ENCODE measurements at places on chromosomes 1 and 21.
A peak's percentile ranks its signal among the peaks of the same experiment; 100 is the strongest.

GRCh38 chr1:165897326-165898303, 70.2 kb downstream of the UCK2 start:
- DNase-seq, result no peak

GRCh38 chr1:181485287-181486097, 2.2 kb downstream of the CACNA1E start:
- peak; percentile 45 for DNase-seq

DNA sequence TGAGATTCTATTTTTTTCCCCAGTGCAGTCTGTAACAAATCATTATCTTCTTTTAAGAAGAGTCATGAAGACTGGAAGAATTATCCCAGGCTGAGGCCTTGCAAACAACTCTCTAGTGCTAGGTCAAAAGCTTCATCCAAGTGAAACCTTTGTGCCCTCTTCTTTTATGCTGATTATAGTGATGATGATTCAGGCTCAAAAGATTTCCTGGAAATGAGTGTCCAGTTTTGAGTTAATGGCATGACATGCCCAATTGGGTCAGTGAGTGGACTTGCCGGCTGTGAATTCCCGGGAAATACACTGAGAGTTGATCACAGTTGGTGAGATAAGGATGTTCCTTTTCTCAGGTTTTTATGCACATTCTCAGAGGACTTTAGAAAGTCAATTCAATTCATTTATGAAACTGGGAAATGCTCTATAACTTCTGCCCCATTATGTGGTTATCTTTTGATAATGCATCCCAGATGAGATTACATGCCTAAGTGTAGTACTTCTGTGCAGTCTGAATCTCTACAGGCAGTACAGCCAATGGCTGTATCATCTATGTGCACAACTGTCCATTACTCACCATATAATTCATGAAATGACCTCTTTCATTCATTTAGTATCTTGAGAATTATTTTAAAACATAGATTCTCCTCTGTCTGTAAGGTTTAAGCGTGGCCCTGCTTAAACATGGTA, 66.2 kb downstream of the S1PR1 start:
- DNase-seq, result no peak

DNA sequence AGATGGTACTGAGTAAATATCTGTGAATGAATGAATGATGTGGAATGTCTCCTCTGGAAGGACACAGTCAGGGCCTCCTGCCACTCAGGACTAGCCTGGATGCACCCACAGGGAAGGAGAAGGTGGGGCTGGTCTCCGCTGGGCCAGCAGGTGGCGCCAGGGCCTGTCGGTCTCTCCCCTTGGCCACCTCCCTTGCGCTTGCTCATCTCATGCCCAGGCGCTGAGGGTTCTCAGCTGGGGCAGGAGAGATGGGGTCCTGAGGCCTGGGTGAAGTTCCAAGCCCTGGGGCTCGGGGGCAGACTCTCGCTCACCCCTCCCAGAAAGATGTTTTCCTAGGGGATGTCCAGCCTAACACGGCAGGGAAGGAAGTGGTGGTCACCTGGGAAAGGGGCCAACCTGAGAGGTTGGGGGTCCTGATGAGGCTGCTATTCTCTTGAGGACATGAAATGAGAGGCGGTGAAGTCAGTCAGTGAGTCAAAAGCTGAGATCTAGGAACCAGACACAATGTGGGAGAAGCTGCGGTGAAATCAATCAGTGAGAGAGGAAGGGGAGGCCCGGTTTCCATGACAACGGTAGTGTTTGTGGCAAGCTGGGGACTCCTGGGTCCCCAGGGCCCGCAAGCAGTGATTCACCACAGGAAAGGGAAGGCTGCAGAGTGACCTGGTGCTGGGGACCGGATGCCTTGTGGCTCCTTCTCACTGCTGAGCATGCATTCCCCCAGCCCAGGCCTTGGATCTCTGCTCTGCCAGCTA, 14.6 kb upstream of the MEX3A start:
- peak; percentile 83 for DNase-seq

DNA sequence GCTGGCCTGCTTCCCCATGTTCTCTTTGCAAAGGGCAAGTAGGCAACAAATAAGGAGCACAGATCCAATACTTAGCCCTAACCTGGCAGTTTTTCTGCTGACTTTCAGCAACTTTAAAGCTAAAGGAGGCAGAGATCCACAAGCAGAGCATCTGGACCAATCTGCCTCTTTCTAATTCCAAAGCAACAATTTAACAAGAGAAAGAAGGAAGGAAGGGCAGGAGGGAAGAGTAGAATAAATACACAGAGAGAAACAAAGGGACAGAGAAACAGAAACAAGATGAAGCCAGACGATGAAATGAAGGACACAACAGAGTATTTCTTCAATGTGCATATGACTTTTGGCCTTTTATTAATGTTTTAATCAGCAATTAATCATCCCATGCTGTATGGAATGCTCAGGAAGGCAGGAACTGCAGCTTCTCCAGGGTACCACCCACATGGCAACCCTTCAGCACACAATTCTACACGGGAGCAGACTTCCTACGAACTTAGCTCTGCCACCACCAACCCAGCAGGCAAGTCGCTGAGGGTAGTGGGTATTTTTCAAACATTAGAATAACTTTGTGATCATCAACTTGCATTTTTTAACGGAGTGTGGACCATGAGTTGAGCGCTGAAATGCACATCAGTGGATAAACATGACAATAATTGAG, 15.3 kb downstream of the CLCC1 start:
- DNase-seq, result no peak

DNA sequence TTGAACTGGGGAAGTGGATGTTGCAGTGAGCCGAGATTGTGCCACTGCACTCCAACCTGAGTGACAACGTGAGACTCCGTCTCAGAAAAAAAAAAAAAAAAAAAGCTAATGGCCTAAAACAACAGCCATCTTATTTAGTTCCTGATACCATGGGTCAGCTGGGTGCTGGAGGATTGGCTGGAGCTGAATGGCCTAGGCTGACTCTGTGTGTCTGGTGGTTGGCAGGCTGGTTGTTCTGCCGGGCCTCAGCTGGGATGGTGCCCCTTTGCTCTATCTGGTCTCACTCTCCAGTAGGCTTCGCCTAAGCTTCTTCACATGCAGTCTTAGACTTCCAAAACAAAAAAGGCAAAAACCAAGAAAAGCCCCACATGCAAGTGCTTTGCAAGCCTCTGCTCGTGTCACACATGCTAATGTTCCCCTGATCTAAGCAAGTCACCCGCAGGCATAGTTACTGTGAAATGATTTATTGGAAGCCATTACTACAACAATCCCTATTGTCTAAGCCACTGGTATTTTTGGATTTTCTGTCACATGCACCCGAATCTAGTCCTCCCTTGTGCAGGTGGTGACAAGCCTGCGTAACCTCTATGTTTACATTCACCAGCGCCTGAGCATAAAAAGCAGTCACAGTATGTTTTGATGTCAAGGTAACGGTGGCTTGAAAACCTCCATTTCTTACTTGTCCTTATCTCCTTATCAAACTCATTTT, 39.6 kb upstream of the KANK4 start:
- DNase-seq, result no peak

- DNase-seq, result no peak
Observed at GRCh38 chr21:42617486-42617885, 35.9 kb upstream of the PDE9A start.

GRCh38 chr1:57269630-57270225, 154.1 kb downstream of the DAB1 start:
- no peak for DNase-seq

DNA sequence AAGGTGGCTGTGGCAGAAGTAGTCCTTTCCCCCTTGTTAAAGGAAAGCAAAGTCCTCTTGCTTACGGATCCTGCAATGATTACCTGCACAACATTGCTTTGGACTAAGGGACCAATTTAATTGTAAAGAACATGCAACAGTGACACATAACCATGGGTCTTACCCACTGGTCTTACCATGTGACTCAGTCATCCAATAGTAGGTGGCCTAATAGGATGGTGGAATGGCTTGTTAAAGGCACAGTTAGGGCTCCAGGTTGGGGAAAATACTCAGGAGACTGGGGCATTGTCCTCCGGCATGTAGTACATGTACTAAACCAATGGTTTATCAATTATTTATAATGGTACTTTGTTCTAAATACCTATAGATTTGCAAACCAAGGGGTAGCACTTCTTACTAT, 2.1 kb upstream of the YIPF1 start:
- no peak for DNase-seq

DNA sequence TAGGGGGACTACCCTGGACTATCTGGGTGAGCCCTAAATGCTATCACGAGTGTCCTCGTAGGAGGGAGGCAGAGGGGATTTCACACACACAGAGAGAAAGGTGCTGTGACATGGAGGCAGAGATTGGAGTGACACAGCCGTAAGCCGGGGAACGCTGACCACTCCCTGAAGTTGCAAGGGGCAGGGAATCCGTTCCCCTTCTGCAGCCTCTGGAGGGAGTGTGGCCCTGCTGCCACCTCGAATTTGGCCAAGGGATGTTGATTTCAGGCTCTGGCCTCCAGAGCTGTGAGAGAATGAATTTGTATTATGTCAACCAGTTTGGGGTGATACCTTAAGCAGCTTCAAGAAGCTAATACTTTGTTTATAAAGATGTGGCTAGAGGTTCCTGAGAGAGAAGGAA, 137.7 kb downstream of the ACTL8 start:
- DNase-seq, result no peak

GRCh38 chr1:34926156-34926555, 3.3 kb downstream of the DLGAP3 start:
- no peak for DNase-seq

DNA sequence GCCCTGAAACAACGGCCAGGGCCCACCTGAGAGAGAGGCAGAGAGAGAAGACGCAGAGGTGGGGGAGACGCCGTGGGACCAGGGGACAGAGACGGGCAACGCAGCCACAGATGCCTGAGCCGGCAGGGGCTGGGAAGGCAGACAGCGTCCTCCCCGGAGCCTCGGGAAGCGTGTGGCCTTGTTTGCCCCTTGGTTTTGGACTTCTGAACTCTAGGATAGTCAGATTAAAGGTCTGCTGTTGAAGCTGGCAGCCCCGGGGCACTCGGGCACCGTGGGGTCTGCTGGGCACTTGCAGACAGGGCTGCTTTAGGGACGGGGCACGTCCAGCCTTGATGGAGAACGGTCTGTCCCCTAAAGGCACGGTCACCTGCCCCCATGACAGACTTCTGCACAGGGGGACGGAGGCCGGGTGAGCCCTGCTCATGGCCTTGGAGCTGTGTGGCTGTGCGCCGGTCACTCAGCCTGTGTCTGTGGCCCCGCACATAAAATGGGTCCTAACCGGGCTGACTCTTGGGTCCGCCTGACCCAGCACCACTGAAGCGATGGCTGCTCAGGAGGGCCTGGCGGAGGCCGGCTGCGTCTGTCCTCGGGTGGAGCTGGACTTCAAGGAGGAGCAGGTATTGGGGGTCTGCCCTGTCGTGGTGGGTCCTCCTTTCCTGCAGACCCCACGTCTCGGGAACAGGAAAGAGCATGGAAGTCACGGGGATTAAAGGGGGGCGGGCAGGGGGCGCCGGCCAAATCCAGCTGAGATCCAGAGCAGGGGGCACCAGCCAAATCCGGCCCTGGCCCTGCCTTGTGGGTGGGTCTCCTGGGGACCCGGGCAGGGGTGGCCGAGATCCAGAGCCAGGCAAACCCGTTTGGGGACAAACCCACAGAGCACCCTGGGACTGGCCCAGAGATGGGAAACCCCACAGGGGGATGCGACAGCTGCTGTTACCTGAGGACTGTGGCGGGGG, 9.6 kb upstream of the RNF223 start:
- no peak for DNase-seq

GRCh38 chr21:32717851-32718316, 9.9 kb downstream of the SYNJ1 start:
- DNase-seq, result no peak

GRCh38 chr1:23393706-23394105, 24.1 kb upstream of the ZNF436 start:
- no peak for DNase-seq

DNA sequence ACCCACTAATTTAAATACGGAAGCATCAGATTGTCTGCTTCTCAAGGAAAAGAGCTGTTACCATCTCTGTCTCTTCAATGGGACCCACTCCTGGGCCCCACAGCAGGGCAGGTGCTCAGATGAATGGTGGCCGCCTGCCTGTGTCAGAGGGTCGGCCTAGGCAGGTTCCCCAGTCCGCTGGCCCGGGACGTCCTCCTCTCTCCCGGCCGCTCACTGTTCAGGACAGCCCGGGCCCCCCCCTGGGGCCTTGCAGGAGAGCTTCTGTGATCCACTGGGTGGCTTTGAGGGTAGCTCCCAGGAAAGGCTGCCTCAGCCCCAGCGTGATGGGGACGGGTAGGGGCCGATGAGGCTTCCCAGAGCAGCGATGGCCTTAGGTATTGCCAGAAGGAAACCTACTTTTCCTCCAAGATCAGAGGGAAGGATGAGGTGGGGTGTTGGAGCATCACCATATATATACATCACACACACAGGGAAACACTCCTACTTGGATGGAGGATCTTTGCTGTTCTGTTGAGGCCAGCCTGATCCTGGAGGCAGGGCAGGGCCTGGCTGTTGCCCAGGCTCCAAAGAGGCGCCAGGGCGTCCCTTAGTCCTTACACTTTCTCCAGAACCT, 231.3 kb downstream of the SDCCAG8 start:
- no peak for DNase-seq

- DNase-seq, result no peak
Observed at GRCh38 chr21:32278103-32278502, 746 bp downstream of the MIS18A start.

DNA sequence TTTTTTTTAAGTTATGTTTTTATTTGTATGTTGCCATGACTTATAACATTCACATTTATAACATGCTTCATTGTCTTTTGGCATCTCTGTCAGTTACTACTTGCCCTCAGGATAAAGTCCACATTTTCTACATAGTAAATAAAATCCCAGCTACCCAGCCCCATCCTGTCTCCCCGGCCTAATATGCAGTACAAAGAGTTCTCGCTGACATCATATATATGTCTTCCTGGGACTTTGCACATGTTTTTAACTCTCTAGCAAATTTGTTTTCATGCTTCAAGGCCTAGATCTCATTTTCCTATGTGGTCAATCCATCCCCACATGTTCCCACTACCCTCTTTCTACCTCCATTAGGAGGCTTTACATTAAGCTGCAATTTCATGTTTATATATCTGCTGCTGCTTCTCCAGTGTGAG, 33.0 kb upstream of the IVNS1ABP start:
- DNase-seq, result no peak

- no peak for DNase-seq
Observed at GRCh38 chr1:33524586-33524985, 52.1 kb downstream of the ZSCAN20 start.

- no peak for DNase-seq
Observed at GRCh38 chr1:213099682-213100399, 48.8 kb downstream of the RPS6KC1 start.

DNA sequence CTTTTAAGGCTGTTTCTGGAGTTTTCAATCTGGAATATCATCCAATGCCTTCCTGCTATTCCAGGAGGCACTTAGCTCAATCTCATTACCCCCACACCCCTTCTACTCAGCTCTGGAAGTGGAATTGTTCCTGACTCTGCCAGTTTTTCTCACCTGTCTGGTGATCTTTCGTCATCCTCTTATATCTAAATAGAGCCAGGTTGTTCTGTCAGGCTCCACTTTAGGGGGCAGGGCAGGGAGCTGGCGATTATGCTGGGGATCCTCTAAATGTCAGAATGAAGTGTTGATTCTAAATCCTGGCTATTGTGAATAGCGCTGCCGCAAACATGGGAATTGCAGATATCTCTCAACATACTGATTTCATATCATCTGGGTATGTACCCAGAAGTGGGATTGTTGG, 63.6 kb upstream of the ETV3 start:
- DNase-seq, result no peak

- DNase-seq, result no peak
Observed at GRCh38 chr1:173869021-173869359, 810 bp downstream of the ZBTB37 start.

Measured in T47D (cell line).